ENCODE measurements at places on chromosomes 5 and 9.

GRCh38 chr5:95554331-95554646 is 488 bp downstream of the SKIC3 start:
- DNase-seq = no peak

GRCh38 chr9:76296561-76297310 is 97.5 kb downstream of the RFK start:
- no peak for DNase-seq

- no peak for DNase-seq
These were observed 95.4 kb upstream of the SSBP2 start for GRCh38 chr5:81846301-81846700.

DNA sequence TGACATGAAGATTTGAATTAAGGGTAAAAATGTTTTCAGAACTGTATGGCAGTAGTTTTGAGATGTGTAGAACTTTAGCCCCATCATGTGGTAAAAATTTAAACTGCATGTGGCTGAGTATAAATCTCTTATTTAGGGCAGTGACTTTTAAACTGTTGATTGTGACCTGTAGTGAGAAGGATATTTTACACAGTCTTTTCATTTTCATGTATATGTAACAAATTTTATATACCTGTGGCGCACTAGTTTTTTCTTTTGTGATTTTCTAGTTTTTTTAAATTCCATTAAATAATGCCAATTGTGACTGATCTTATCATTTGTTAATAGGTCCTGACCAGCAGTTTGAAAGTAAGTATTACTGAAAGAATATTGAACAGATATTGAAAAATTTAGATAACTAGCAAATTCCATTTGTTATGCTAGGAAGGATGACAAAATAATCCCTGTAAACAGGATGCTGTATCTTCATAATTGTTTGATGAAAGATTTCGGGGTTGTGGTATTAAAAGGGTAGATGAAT is 47.2 kb downstream of the GPBP1 start:
- no peak for DNase-seq

- DNase-seq = no peak
These were observed 48.3 kb downstream of the IARS1 start for GRCh38 chr9:92245005-92245797.

- no peak for DNase-seq
These were observed 41.9 kb downstream of the WDR36 start for GRCh38 chr5:111134087-111134486.

- no peak for DNase-seq
These were observed 271.0 kb downstream of the TMEM161B start for GRCh38 chr5:87997662-87998061.

- DNase-seq = no peak
These were observed 4.8 kb downstream of the HBEGF start for GRCh38 chr5:140341591-140341990.

GRCh38 chr5:144958002-144958401 is 787.3 kb downstream of the KCTD16 start:
- no peak for DNase-seq

DNA sequence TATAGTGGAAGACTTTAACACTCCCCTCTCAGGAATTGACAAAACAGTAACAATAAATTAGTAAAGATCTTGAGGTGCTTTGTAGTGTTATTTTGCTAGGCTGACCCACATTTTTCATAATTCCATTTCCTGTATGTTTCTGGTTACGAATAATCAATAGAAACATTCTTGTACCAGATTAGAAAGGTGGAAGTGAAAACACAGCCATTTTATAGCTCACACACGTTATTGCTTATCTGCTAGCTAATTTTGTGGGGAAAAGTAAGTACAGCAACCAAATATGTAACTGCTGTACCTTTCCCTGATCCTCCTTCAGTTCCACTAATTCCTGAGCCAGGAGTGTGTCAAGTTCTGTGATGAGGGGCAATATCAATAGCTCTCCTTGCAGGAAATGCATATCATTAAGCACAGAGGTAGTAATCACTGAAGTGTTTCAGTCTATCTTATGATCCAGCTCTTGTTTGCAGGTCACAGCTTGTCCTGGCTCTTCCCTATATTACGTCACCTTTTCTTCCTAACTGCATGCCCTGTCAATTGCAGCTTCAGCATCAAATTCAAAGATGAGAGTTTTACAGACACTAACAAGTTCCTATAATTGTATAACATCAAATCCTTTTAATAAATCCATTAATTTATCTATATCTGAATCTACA is 59.4 kb downstream of the MINAR2 start:
- DNase-seq = no peak

- DNase-seq = no peak
These were observed 59.5 kb upstream of the PCA3 start for GRCh38 chr9:76704593-76705204.
